ENCODE measurements at places on chromosomes 6 and 20.

DNA sequence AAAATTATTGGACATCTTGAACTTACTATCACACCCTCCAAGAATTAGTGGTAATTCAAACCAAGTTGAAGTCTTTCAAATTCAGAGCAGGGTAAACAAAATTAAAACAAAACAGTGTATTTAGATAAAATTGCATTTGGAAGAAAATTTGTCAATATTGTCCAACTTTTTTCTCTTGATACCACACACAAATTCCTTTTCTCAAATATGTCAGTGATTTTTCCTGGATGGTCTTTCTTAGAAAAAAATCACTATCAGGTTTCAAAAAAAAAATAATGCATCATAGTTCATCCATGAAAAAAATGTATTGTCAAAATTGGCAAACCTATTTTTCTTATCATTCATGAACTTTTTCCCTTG lies 667.1 kb downstream of the TENT5A start:
- no peak for DNase-seq

- DNase-seq: no peak
These were observed 41.9 kb downstream of the KIF13A start for GRCh38 chr6:17945575-17945974.

- DNase-seq: peak; percentile 33
These were observed 65.6 kb downstream of the STMND1 start for GRCh38 chr6:17167327-17167979.

DNA sequence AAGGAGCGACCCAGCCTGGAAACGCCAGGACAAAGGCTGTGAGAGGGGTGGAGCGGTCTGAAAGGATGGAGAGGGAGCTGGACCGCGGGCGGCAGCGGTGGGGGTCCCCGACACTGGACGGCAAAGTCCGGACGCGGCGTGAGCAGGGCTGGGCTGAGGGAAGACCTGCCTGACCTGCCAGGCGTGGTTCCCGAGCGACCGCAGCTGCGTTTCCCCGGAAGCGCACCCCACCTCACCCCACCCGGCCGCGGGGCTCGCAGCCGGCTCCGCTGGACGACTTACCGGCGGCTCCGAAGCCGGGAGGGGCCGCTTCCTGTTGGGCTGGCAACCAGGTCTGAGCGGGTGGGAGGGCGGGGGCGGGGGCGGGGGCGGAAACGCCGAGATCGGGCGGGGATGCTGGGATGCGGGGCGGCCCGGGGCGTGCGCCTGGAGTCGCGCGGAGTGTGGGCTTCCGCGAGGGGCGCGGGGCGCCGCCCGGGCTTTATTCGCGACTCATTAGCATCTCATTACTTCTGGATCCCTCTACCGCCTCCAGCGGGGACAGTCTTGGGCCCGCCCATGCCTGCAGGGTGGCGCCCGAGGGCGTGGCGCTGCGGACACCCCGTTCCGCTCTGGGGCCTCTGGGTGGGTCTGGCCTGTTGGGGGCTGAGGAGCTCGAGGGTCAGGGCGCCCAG lies at the start of gene MICAL1:
MICAL1 (minus strand) TSS at position 336 of the 674 bp plus-strand sequence. CDS start 1,576 bp downstream, outside the sequence.
- peak; percentile 86 for DNase-seq

DNA sequence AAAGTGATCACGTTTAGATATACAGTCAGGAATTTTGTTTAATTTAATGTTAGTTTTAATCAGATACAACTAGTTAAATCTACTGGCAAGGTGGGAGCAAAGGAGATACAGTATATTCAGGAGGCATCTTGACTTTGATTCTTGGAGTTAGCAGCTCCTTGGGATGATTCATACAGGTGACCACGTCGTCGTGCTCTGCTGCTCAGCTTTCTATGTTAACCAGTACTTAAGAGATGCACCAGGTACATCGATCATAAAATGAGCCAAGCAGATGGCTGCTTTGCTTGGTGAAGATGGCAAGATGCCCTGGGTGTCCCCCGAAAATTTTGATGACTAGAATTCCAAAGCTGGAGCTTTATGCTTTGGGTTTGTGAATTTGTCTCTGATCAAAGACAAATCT lies 64.7 kb downstream of the TBC1D7 start:
- DNase-seq: no peak

DNA sequence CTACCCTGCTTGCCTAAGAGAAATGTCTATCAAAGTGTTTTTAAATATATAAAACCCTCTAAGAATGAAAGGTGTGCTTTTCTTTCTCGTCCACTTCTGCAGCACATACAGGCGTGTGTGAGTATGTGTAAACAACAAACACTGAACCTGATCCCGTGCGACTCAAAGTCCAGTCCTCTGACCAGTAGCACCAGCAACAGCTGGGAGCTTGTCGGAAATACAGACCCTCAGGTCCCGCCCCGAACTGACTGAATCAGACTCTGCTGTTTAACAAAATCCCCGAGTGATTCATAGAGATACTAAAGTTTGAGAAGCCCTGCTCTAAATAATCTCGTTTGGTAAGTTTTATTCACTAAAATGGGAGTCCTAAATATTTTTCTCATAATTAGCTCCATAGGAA lies 208.0 kb upstream of the KCNQ5 start:
- DNase-seq: no peak

DNA sequence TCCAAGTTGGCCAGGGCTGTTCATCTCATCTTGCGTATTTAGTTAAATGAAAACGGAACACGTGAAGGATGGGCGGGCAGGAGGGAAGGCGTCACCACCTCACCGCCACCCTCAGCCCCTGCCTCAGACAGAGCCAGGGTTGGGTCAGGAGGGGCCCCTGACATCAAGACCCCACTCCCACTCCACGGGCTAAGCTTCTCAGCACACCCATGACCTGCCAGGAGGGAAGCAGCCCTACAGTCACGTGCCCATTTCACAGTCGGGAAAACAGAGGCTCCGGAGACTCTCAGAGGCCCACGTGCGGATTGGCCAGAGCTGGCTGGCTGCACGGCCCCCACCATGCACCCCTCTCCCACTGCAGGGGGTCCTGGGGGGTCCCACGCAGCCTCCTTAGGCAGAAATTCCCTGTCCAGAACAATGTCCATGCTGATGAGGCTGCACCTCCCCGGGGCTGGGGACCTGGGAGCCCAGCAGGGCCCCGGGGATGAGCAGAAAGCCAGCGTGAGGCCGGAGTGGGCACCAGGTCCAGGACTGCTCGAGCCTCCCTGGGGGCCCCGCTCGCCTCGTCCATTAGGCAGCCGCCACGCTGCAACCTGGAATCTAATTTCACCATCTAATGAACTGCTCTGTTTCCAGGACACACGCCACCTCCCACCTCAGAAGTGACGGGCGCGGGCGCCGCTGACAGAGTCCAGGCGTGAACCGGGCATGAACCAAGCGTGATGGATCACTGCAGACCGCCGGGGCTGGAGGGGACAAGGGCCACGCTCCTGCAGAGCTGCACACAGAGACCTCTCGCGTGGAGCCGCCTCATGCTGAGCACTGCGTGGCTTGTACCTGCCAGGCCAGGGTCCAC lies 15.8 kb downstream of the KCNQ2 start:
- no peak for DNase-seq

GRCh38 chr20:37123441-37123840 lies 27.6 kb upstream of the RBL1 start:
- DNase-seq: no peak

GRCh38 chr6:93219447-93219846 lies 199.9 kb downstream of the EPHA7 start:
- peak; percentile 66 for DNase-seq

GRCh38 chr20:1484438-1485116 lies 6.6 kb downstream of the SIRPB2 start:
- DNase-seq: no peak

- no peak for DNase-seq
These were observed 553.9 kb upstream of the POU3F2 start for GRCh38 chr6:98280492-98280891.

DNA sequence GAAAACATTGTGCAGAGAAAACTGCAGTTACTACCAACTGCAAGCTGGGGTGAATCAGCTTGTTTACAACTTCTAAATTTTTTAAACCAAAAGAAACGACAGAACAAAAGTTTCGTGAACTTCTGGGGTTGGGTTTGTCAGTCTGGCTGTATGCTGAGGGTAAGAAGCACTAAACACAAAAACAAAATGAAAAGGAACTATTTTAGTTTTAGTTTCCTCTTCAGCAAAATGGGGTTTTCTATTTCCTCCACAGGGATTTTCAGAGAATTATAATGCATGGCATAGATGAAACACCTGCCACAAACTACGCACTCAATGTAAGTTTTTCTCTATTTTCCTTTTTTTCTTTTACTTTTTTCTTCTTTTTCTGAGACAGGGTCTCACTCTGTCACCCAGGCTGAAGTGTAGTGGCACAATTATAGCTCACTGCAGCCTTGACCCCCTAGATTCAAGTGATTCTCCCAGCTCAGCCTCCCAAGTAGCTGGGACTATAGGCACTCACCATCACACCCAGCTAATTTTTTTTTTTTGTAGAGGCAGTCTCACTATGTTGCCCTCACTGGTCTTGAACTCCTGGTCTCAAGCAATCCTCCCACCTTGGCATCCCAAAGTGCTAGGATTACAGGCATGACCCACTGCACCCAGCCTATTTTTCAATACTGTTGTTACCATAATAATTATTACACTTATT lies 40.6 kb downstream of the CGA start:
- DNase-seq: no peak

- DNase-seq: no peak
These were observed 15.0 kb upstream of the TBC1D22B start for GRCh38 chr6:37242429-37243052.
